ENCODE measurements at places on chromosomes 2 and 18.
A peak's percentile ranks its signal among the peaks of the same experiment; 100 is the strongest.

- no peak for DNase-seq
Observed at GRCh38 chr18:13793819-13794218, 30.1 kb upstream of the MC5R start.

GRCh38 chr2:47293976-47294375 lies 109.0 kb upstream of the MSH2 start:
- no peak for DNase-seq

DNA sequence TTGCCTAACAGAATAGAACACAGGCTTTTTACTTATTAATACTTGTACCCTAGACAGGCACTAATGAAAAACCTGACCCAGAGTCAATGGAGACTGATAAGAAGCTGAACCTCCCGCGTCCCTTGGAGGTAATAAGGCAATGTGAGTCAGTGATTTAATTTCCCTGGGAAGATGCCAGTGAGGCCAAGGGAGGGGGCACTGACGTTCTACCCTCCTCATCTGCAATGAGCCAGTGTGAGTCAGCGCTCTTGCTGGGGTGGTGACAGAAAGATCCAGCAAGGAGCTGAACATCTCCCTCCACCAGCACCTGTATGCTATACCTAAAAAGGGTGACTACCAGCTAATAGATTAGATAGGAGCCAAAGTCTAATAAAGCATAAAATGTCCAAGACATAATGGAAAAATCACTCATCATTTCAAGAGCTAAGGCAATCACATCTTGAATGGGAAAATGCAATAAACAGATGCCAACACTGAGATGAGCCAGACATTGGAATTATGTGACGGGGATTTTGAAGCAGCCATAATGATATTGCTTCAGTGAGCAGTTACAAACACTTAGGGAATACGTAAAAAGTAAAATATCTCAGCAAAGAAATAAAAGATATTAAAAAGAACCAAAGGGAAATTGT lies 116.9 kb downstream of the TPGS2 start:
- peak; percentile 51 for DNase-seq

GRCh38 chr2:26637811-26638310 lies 3.3 kb downstream of the CIB4 start:
- no peak for DNase-seq

DNA sequence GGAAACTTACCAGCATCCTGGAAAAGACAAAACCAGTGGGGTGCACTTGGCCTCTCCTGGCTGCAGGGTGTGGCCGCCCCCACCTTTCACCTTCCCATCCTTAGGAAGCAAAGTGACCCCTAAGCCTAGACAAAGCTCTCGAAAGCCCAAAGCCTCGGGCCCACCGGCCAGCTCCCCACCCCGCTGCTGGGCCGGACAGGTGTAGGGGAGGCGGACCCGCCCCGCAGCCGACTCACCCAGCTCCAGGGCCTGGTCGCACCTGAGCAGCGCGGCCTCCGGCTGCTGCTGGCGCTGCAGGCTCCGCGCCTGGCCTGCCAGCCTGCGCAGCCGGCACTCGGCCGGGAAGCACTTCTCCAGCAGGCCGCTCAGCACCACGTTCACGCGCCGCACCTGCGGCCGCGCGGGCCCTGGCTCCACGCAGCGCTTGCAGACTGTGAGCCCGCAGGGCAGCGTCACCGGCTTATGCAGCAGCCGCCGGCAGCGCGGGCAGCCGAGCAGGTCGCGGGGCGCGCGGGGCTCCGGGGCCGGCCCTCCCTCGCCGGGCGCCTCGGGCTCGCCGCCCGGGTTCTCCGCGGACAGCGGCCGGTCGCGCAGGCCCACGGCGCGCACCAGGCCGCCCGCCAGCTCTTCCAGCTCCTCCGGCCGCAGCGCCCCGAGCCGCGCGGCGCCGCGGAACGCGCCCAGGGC lies 979 bp downstream of the LONRF2 start:
- DNase-seq = no peak

- DNase-seq = no peak
Observed at GRCh38 chr2:31504311-31504710, 76.4 kb downstream of the SRD5A2 start.

GRCh38 chr2:219109471-219109870 lies 48.8 kb upstream of the IHH start:
- DNase-seq = no peak

DNA sequence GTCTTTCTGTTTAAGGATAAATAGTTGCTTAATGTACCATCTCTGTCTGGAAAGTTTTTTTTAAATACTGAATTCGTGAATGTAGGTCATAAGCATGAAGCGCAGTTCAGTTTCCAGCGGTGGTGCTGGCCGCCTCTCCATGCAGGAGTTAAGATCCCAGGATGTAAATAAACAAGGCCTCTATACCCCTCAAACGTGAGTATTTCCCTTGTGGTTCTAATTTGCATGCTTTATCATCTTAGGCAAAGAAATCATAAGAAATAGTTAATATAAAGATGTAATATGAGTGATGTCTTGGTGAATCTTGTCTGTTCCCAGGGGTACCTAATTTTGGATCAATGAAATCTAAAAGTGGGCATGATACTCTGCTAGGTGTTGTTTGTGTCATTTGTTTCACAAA lies 1.5 kb downstream of the NDC80 start:
- DNase-seq = no peak

DNA sequence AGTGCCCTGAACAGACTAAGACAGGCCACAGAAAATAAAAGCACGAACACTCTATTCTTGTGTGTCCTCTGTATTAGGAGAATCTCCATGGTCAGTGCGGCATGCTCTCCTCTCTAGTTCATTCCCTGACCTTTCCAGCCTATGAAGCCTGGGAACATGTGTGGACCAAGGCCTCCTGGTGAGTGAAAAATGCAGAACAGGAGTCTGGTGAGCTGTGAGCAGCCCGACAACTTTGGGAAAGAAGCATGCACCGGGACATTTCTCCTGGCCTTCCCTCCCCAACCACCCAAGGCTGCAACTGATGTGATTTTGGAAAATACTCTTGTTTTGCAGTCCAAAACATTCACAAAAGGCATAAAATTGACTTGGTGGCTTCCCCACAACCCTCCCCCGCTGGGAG lies 878.3 kb upstream of the ID2 start:
- no peak for DNase-seq

GRCh38 chr2:15460112-15460620 lies 101.0 kb downstream of the NBAS start:
- no peak for DNase-seq

GRCh38 chr18:5365443-5365842 lies 69.9 kb upstream of the ZBTB14 start:
- DNase-seq = no peak

DNA sequence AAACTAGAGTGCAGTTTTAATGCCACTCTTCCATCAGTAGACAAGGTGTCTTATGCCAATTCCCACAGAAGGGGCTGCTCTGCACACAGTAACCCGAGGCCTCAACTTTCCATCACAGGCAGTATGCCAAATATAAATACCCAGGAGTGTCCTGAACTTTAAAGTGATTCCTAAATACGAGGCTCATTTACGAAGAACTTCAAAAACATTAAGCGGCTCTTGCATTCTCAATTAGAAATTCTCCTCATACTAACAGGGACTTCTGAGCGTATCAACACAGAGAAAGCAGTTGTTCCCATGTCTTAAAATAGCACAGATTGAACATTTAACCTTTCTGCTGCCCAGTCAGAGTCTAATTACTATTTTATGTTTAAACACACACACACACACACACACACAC lies 638.6 kb downstream of the ERBB4 start:
- DNase-seq = no peak

GRCh38 chr2:71901466-71901865 lies 246.2 kb downstream of the CYP26B1 start:
- DNase-seq = no peak

GRCh38 chr2:189164746-189165145 lies 14.8 kb downstream of the COL5A2 start:
- DNase-seq = peak; percentile 70

DNA sequence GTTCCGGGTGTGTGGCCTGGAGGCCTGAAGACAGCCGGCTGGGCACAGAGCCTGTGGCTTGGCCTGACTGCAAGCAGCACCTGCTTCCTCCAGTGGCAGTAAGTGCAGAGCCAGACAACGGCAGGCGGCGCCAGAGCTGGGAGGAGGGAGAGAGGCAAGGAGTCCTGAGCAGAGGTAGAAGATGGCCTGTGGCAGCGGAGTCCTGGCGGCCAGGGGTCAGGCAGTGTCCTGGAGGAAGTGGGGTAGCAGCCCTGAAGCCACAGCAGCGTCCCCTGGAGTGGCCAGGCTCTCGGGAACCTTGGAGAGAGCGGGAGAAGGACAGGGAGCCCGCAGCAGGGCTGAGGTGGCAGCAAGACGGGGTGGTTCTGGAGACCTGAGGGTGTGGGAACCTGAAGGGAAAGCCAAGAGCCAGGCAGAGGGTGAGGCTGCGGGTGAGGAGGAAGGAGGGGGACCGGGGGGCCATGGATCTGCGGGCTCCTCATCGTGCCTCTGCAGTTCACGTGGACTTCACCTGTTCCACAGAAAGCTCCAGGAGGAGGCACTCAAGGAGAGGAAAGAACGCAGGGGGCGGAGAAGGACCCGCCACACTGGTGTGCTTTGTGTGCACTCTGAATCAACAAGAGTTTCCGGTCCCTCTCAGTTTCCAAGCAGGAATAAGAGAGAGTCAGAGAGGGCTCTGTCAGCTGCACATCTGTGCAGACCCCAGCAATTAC lies 85.9 kb downstream of the USP40 start:
- no peak for DNase-seq

- peak; percentile 53 for DNase-seq
Observed at GRCh38 chr2:200662727-200663126, 76.9 kb downstream of the AOX1 start.

DNA sequence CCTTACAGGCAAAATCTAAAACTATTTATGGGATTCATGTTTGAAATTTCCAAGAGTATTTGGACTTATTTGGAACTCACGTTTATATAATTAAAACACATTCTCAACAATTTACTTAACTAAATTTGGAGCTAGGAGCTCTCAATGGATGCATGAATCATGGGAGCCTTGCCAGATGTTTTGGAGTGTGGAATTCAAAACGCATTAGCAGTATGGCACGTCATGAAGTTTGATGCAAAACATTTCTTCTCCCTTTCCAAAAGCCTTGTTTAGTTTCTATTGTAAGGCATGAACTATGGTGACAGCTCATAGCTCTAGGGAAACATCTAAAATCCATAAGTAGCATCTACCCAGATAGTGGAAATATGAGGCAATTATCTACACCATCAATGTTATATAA lies 701.6 kb downstream of the SATB2 start:
- DNase-seq = no peak

DNA sequence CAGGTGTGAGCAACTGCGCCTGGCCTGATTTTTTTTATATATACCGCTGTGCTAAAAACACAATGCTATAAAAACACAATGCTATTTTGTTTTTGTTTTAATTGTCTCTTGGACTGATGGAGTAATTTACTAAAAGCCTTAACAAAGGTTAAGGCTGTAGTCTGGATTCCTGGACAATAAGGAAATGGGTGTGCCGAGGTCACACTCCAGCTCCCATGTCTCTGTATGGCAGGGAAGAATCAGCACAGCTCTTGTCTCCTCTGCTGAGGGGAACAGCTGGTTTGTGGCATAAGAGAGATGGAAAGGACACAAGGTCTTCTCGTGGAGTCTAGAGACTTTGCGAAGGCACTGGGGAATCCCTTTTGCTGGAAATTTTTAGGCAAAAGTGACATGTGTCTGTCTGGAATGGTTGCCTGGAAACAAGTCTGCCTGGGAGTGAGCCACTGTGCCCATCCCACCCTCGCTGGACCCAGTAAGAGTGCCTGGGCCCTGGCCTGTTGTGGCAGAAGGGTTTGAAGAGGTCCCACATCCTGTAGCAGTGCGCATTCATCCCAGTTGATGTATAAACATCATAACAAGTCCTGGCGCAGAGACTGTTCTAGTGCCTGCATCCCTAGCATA lies 73.1 kb downstream of the MAPK4 start:
- DNase-seq = no peak

GRCh38 chr2:228614741-228615140 lies 433.3 kb upstream of the SPHKAP start:
- no peak for DNase-seq

DNA sequence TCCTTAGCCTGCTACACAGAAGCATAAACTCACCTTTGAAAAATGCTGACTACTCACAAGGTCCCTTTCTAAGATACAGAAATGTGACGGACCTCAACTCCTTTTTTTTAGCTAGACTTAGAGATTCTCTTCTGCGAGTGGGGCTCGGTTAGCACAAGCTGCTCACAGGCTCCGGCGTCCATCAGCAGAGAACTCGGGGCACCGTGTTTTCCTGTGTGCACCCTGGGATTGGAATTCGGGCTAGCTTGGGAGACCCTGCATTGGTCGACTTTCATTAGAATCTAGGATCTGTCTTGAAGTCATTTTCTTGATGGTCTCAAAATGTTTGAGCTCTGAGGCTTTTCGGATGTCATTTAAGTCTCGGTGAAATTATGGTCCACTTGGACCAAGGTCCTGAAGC lies 191.2 kb downstream of the GBX2 start:
- no peak for DNase-seq

GRCh38 chr2:96150791-96151594 lies 5.8 kb upstream of the DUSP2 start:
- DNase-seq = no peak

GRCh38 chr2:200698217-200698616 lies 112.4 kb downstream of the AOX1 start:
- no peak for DNase-seq

- DNase-seq = no peak
Observed at GRCh38 chr2:52537588-52537987, 1230.0 kb upstream of the CHAC2 start.

DNA sequence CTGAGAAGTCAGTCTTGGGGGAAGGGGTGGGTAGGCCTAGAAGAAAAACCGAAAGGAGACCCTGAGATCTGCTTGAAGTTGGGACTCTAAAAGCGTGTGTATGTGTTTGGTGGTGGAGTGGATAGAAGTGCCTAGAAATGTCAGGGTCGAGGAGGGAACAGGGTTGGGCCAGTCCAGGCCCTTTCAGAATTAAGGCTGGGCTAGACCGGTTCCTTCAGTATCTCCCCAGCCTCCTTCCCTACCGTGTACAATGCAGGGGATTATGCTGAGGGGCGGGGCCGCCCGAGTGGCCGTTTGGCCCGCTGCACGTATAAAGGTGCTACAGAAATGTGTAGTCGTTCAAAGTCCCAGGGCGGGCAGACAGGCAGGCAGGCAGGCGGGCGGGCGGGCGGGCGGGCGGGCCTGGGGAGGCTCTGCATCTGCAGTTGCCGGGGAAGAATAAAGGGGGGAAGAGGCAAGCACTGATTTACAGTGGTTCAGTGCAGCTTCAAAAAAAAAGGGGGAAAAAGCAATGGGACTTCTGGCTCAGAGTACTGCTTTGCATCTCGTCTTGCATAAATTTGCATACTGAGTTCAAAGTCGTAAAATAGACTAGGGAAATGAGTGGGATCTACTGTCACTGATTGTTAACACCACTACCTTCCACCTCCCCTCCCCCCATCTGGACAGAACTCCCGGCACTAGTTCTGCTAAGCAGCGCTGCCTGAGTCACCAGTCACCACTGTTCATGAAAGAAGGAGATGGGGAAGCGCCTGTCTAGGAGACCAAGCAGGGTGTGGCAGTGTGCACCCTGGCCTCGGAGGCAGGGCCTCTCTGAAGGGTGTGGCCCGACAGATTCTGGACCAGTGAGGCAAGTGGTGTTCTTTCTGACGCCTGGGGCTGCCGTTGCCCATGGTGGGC lies 3.6 kb downstream of the IGFBP2 start:
- DNase-seq = peak; percentile 77

- DNase-seq = no peak
Observed at GRCh38 chr18:74315464-74316256, at the start of gene C18orf63. Gene C18orf63 (plus strand): TSS chr18:74315839. CDS start chr18:74317866, 2,027 bp downstream.
